ENCODE measurements at places on chromosomes 2 and 18.

DNA sequence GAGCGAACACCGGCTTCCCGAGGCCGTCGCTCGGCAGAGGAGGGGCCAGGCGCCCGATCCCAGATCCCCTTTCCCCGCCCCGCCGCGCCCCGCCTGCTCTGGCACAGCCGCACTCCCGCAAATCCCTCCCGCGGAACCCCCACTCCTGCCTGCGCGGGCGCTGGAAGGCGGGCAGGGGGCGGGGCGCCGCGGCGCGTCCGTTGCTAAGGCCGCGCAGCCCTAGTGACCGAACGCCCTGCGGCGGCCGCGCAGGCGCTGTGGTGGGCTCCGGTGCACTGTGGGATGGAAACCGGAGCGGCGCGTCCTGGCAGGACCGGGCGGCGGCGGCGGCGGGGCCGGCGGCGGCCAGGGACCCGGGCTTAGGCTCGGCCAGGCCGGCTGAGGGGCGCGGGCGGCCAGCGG, at the start of gene TRAF3IP1:
TRAF3IP1 (plus strand) TSS at position 273 of the 402 bp plus-strand sequence. CDS start 145 bp downstream, outside the sequence.
- peak; percentile 83 for DNase-seq

DNA sequence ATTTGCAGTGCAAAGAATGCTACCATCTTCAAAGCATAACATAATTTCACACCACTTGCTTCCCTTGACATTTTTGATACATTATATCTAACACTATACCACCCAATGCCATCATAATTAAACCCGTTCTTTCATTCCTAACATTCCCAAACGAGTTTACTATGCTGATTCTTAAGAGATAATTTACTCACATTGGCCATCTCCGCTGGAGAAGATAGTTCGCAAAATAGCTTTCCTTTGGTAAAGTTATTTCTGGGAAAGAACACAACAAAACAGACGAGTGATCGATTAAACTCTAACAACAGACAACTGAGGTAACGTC, 716 bp downstream of the MMADHC start:
- DNase-seq, result no peak

GRCh38 chr18:55076643-55077218, 117.5 kb upstream of the CCDC68 start:
- DNase-seq, result no peak

GRCh38 chr2:218893349-218894150, 12.9 kb downstream of the WNT10A start:
- DNase-seq, result no peak

DNA sequence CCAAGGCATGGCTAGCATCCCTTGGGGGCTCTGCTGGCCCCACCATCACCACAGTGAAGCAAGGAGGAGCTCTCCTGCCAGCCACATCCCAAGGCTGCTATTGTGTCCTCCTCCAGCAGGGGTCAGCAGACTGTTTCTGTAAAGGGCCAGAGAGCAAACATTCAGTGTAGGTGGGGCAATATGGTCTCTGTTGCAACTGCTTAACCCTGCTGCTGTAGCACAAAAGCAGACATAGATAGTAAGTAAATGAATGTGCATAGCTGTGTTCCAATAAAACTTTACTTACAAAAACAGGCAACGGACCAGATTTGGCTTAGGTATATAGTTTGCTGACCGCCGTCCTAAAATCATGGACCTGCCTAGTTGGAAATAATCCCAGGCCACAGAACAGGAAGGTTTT, 36.4 kb upstream of the ZBTB7C start:
- DNase-seq, result peak; percentile 73

Measured in pons (tissue), 1 donor.